ENCODE measurements at places on chromosomes 1 and 21.

GRCh38 chr1:38558500-38559445 lies 300.8 kb downstream of the RRAGC start:
- no peak for DNase-seq

- no peak for DNase-seq
Observed at GRCh38 chr1:44719318-44719717, 11.7 kb downstream of the RNU5D-1 start.

- DNase-seq, result no peak
Observed at GRCh38 chr1:94909486-94909885, 17.4 kb downstream of the CNN3 start.

- peak; percentile 62 for DNase-seq
Observed at GRCh38 chr21:16605597-16605996, 875.8 kb downstream of the USP25 start.

DNA sequence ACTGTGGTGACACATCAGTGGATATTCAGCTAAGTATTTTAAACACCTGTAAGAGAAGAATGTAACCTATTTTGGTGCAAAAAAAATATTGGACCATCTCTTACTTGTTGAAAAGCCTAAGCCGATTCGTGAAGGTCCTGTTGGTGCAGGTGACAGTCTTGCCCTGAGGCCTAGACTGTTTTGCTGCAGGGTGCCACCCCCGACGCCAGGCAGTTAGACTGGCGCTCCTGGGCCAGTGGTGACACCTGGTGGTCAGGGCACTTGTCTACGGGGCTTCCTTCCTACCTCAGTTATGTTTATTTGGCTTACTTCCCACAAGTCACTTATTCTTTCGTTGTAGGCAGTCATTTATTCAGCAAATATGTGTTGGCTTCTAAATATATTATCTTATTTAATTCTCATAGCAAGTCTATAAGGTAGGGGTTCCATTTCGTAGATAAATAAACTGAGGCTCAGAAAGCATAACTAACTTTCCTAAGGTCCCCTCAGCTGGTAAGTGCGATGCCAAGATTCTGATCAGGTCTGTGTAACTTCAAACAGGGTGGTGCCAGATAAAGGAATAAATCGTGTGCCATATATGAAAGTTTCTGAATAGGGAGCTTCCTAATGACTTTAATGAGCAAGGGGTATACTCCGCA lies 1.9 kb downstream of the EEIG2 start:
- DNase-seq, result peak; percentile 88

DNA sequence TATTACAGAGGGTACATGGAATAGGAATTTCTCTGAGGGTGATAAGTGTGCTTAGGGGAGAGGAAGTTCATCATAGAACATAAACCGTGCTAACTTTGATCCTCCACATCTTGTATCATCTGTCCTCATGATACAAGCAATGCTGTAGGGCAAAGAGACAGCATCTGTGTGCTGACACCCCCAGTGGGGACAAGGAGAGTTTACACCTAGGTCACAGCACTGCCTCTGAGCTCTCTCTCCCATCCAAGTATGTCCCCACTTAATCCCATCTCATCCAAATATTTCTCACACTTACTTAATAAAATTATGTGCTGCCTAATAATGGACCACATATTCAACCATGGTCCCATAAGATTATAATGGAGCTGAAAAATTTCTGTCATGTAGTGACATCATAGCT lies 4.3 kb upstream of the TEDDM1 start:
- no peak for DNase-seq

DNA sequence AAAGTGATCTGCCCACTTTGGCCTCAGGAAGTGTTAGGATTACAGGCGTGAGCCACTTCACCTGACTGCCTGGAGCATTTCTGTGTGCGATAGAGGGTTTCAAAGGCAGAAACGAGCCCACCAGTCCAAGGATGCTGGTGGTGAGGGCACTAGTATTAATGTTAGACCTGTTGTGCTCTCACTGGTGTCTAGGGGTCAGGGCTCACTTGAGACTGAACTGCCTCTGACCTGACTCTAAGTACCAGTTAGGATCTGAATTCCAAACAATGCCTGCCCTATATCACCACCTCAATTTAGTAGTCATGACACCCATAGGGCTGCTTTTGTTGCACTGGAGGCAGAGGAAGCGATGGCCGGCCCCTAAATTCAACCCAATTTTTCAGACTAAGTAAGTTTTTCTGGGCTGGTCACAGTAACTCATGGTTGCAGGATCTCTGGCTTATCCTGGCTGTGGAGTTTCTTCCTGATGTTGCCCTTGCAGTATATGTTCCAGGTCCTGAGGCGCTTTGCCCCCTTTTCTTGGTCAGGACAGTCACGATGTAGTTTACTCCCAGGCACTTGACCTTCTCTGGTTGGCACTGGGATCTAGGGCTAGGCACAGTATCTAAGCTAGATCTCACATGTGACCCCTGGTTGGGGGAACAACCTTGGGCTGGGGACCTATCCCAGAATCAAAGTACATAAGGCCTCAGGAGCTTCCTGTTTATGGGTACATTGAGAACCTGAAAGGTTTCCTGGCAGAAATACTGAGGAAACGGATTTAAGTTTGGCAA lies 4.5 kb downstream of the CCDC17 start:
- no peak for DNase-seq

DNA sequence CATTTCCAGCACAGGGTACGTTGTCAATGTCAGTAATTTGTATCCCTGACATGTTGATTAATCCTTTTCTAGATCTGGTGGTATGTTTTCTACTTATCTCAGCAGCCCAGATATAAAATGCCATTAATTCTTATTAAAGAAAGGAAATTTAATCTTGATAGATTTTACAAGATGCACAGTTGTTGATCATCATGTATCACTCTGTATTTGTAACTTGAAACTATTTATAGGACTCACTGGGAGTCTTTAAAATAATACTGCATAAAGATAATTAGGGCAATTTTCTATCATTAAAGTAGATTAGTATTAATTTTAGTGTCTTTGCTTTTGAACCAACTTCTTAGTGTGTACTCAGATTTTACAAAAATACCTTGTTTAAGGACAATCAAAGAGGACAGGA lies 84.9 kb downstream of the GREM2 start:
- DNase-seq, result no peak

DNA sequence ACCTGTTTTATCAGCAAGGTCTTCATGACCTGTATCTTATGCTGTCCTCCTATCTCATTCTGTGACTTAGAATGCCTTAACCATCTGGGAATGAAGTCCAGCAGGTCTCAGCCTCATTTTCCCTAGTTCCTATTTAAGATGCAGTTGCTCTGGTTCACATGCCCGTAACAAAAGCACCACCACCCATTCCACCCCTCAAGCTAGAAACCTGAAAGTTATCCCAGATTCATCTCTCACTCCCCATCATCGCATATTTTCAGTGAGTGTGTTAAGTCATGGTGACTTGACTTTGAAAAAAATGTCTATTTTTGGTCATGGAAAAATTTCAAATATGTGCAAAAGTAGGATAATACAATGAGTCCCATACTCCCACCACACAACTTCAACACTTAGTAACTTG lies 11.7 kb downstream of the HMGN2 start:
- DNase-seq, result no peak

DNA sequence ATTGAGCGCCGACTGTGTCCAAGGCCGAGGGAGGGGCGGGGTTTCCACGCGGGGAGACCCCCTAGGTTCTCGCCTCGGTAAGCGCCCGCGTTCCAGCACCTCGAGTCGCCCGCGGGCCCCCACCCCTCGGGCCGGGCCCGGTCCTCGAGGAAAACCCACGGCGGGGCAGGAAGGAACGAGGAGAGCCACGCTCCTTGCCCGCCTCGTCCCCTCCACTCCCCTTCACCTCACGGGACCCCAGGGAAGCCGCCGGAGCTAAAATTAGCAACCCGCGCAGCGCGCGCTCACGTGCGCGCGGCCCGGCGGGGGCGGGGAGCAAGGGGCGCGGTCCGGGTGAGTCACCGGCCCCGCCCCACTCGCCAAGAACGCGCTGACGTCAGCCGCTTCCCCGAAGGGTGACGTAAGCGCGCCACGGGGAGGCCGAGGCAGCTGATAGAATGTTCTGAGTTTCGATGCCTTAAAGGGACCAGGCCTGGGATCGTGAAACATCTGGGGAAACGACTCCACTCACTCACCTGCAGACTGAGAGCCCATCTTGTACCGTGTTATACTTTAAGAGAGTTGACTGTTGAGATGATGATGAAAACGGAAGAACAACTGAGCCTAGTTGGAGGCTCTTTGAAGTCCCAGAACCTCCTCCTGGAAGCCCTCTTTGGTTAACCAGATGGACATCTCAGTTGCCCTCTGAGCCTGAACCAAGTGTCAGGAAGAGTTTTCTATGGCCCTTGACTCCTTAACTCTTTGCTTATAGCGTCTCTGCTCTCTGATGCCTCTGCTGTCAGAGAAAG lies 49.7 kb upstream of the ATF3 start:
- peak; percentile 79 for DNase-seq
